ENCODE measurements at places on chromosomes 5 and 9. TPM values are rescaled to one million over a fixed set of nuclear protein-coding genes. Genes with fewer than 3 reads are reported as not detected.
A peak's percentile ranks its signal among the peaks of the same experiment; 100 is the strongest.

- no peaks in the 10 kb centered on the region for H3K27me3 ChIP-seq
- H3K36me3 ChIP-seq: no peaks in the 10 kb centered on the region
- H3K27ac ChIP-seq: no peak overlapping the region
- no peak overlapping the region for H3K4me3 ChIP-seq
- H3K4me1 ChIP-seq: peaks cover 20% of the 10 kb centered on the region
Observed at GRCh38 chr5:132504746-132505145, 14.2 kb upstream of the IRF1 start.

DNA sequence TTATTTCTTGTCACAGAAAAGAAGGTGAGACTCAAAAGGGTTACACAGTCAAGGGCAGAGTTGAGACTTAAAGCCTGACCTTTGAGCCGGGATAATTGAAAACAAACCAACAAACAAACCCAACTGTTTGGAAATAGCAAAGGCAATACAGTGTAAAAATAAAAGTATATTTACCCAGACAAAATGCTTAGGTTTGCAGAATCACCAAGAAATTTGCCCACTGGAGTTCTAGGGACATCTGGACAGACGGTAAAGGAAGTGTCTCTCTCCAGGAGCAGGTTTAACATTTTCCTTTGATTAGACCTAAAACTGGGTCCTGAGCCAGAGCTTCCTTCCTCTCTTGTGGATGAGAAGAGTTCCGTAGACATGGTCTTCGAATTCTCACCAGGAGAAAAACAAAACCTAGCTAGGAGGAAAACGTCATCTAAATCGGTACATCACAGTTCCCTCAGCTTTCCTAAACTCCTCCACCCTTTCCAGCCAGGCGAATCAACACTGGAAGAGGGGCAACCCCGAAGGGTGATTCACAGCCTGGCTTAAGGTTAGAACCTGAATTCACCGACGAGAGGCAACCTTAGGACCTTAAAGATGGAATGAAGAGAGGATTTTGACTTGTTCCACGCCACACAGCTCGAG lies 673 bp downstream of the CDC25C start:
- H3K4me3 ChIP-seq: peak overlapping the region; percentile 68
- no peaks in the 10 kb centered on the region for H3K27me3 ChIP-seq
- H3K4me1 ChIP-seq: peaks cover 13% of the 10 kb centered on the region
- no peak overlapping the region for H3K27ac ChIP-seq

DNA sequence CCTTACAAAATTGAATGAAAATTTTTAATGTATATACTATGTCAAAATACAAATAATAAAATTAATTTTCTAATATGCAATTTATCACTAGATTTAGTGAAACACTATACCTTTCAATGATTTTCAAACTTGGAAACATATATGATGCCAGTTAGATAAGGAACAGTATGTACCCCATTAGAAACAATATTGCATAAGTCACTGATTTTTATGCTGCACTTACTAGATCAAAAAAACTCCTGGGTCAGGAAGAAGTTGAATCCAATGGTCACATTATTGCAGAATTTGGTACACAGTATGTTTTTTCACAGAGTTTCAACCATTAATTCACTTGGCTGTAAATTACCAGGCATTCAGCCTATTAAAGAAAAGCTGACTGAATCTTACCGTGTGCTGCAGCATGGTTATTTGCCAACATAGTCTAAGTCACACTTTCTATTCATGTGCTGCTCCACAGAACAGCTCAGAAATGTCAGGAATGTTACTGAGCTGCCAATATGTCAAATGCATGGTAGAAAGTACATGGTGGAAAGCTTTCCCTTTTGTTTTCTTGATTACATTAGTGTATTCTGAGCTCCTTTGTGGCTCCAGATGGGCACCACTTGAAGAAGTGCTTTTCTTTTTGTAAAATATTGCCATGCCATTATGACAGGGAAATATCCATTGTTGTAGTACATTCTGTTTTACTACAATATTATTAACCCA lies 9.9 kb upstream of the PRR16 start:
- H3K27me3 ChIP-seq: no peaks in the 10 kb centered on the region
- no peaks in the 10 kb centered on the region for H3K36me3 ChIP-seq
- no peak overlapping the region for H3K27ac ChIP-seq
- no peak for DNase-seq
- no peaks in the 10 kb centered on the region for H3K4me1 ChIP-seq

MYORG gene
- 0.42 TPM for total RNA-seq

- DNase-seq: no peak
- no peaks in the 10 kb centered on the region for H3K36me3 ChIP-seq
- peaks cover 15% of the 10 kb centered on the region for H3K4me1 ChIP-seq
- H3K27ac ChIP-seq: peak overlapping the region; percentile 76
- no peaks in the 10 kb centered on the region for H3K27me3 ChIP-seq
- peak overlapping the region; percentile 94 for H3K4me3 ChIP-seq
Observed at GRCh38 chr5:36874465-36874864, 2.1 kb upstream of the NIPBL start.

SH3TC2 gene
- total RNA-seq: not detected

GRCh38 chr5:181129601-181130000 lies 1.4 kb downstream of the OR2V1 start:
- no peaks in the 10 kb centered on the region for H3K36me3 ChIP-seq
- DNase-seq: no peak
- peaks cover 12% of the 10 kb centered on the region for H3K27me3 ChIP-seq
- no peaks in the 10 kb centered on the region for H3K4me1 ChIP-seq

DNA sequence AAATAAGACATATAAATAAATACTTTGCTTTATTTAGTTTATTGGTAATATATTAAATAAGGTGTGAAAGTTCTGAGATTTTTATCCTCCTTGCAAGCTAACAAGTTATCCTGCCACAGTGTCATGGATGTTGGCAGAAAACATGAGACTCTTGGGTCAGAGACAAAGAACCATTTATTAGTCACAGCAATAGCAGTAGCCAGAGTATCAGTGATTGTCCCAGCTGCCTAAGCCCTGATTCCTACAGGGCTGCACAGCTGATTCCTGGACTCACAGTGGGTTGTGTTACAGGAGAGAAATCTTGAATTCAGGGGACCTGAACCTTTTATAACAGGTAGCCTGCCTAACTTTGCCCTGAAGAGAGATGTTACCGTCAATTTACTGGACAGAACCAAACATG lies 304.5 kb upstream of the ZNF608 start:
- no peaks in the 10 kb centered on the region for H3K4me1 ChIP-seq
- no peaks in the 10 kb centered on the region for H3K27me3 ChIP-seq
- H3K4me3 ChIP-seq: no peak overlapping the region
- no peak overlapping the region for H3K27ac ChIP-seq
- H3K36me3 ChIP-seq: no peaks in the 10 kb centered on the region

DNA sequence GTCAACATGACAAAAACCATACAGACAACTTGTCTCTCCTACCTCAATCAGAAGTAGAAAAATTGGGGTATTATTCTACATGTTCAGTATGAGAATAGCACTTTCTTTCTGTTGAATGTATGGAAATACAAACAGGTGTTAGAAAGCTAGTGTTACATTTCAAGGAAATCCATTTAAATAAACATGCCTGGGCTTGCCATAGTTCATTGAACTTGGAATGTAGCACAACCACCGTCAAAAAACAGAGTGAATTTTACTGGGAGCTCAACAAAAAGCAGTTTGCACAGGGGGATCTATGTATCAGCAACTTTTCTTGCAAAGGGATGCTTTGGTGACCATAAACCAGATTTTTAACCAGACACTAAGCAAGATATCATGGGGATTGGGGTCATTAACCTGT lies 307.9 kb upstream of the SMARCA2 start:
- no peaks in the 10 kb centered on the region for H3K4me1 ChIP-seq
- peaks cover 5% of the 10 kb centered on the region for H3K27me3 ChIP-seq

BAAT gene
- total RNA-seq: not detected

DNA sequence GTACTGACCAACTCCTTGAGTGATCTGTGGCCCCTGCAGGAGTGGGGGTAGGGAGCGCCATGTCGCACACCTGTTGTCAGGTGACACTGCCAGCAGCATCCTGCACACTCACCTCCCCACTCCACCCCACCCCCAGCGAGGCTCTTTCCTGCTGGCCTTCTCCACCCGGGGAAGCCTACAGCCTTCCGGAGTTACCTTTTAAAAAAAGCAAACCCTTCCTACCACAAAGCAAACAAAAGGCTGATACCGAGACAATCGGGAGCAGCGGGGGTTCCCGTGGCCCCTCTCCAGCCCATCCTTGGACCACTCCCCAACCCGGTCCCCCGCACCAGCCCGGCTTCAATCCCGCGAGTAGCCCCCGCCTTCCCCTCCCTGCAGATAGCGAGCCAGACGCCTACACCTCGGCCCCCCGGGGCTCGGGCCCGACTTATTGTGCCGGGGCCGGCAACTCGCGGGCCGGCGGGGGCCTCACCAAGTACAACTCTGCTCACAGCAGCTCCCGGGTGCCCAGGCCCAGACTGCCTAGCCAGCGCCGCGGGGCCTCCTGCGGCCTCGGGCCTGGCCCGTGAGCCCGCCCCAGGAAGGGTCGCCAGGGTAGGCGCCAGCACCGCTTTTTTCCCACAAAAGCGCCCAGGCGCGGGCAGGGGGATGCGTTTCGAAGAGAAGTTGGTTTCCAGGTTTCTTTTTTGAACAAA lies 724 bp downstream of the MACROH2A1 start:
- H3K27me3 ChIP-seq: no peaks in the 10 kb centered on the region
- peak; percentile 79 for DNase-seq
- H3K4me1 ChIP-seq: peaks cover 56% of the 10 kb centered on the region
- no peak overlapping the region for H3K27ac ChIP-seq

DNA sequence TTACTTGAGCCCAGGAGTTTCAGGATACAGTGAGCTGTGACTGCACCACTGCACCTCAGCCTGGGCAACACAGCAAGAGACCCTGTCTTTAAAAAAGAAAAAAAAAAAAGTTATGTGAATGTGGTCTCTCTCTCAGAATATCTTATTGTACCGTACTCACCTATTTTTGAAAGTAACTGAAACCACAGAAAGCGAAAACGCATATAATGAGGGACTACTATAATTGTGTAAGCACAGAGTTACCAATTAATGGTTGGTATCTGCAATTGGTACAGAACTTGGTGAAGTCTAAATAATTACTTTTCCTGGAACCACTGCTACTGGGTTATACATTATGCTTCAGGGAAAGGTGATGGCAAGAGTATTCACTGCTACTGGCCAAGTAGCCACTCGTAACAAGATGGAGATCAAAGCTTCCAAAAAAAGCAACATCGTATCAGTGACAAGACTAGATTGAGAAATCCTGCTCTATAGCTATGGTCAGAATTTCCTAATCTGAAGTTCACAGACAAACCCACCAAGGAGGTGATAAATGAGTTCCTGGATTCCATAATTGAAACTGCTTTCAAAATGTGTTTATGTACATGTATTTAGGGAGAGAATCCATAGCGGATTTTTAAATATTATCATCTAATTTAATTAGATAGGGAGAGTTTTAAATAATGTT lies 82.7 kb downstream of the NR6A1 start:
- no peak overlapping the region for H3K27ac ChIP-seq
- no peak for DNase-seq

DMRT2 gene
- total RNA-seq: not detected

GRCh38 chr9:17580119-17580518 lies 1.3 kb downstream of the SH3GL2 start:
- H3K36me3 ChIP-seq: no peaks in the 10 kb centered on the region
- no peak overlapping the region for H3K4me3 ChIP-seq
- no peak for DNase-seq

NME5 gene
- not detected for total RNA-seq

GRCh38 chr9:1070692-1071091 lies 20.5 kb downstream of the DMRT2 start:
- no peak for DNase-seq
- no peaks in the 10 kb centered on the region for H3K4me1 ChIP-seq
- H3K27ac ChIP-seq: no peak overlapping the region
- H3K36me3 ChIP-seq: no peaks in the 10 kb centered on the region
- H3K27me3 ChIP-seq: peaks cover 3% of the 10 kb centered on the region

- H3K27ac ChIP-seq: no peak overlapping the region
- H3K36me3 ChIP-seq: no peaks in the 10 kb centered on the region
- H3K27me3 ChIP-seq: peaks cover 61% of the 10 kb centered on the region
Observed at GRCh38 chr9:14313378-14313940, 482 bp downstream of the NFIB start.

INSYN2B gene
- not detected for total RNA-seq

AQP7 gene
- 0.27 TPM for total RNA-seq

DNA sequence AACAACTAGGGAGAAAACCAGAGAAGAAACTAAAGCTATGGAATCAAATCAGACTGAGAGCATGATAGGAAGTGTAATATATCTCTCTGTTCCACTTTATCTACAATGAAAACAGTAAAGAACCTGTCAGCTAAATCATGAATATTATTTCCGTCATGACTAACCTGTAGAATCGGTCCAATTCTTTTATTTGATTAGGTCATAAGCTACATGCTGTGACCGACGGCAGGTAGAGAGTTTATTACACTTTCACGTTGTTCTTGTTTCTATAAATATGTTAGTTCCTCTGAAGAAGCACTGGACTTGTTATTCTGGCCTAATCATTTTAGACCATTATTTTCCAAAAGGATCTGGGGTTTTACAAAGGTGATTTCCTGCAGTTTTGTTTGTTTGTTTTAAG lies 91.1 kb downstream of the DMRTA1 start:
- no peaks in the 10 kb centered on the region for H3K36me3 ChIP-seq
- H3K27ac ChIP-seq: no peak overlapping the region
- no peaks in the 10 kb centered on the region for H3K4me1 ChIP-seq
- H3K27me3 ChIP-seq: no peaks in the 10 kb centered on the region

DNA sequence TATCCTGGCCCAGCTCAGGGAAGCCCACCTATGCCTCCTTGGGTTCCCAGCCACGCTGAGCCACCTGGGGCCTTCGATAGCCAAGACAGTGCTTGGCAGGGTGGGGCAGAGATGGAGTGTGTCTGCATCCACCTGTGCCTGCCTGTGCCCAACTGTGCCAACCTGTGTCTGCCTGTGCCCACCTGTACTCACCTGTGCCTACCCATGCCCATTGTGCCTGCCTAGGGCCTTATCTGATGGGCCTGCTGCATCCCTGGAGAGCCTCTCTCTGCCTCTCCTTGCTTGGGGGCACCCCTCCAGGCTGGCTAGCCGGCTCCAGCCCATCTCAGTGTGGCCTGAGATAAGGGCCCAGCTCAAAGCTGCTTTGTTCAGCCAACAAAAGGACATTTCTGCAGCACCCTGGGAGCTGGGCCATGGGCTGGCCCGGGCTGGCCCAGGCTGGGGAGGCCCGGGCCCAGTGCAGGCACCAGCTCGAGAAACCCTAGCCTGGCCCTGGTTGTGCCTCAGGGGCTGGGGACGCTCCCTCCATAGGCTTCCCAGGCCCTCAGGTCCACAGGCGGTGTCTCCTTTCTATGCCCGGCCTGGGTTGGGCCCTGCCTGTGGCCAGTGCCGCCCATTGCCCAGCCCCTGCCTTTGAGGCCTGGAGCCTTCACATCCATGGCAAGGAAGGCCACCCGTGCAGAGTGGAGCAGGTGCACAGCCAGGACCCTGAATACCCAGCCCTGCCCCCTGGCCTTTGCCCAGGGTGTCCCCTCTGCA lies 37.3 kb upstream of the NOTCH1 start:
- no peaks in the 10 kb centered on the region for H3K27me3 ChIP-seq
- no peak overlapping the region for H3K4me3 ChIP-seq
- H3K27ac ChIP-seq: no peak overlapping the region
- no peak for DNase-seq

Measured in CD4-positive, alpha-beta T cell (primary cell).